Germinal center (tissue), 1 donor: ENCODE measurements at places on chromosomes 6 and 20.

GRCh38 chr6:51027283-51028065 lies 208.8 kb downstream of the TFAP2B start:
- no peak for DNase-seq

DNA sequence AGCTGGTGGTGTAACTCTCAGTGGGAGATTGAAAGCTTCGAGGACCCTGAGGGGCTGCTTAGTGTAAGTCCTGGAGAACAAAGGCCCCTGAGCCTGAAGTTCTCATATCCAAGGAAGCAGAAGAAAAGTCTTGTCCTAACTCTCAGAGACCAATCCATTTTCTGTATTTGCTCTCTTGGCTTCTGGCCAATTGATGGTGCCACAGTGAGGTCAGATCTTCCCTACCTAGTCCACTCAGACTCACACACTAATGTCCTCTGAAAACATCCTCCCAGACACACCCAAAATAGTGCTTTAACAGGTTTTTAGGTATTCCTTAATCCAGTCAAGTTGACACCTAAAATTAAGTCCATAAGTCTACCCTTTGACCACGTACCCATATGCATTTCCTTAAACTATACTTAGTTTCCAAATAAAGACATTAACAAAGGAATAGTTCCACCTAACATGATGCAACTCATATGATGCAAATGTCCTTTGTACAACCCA lies 29.4 kb downstream of the ZNF292 start:
- no peak for DNase-seq

GRCh38 chr6:36679043-36679833 lies 724 bp downstream of the CDKN1A start:
- DNase-seq, result no peak

DNA sequence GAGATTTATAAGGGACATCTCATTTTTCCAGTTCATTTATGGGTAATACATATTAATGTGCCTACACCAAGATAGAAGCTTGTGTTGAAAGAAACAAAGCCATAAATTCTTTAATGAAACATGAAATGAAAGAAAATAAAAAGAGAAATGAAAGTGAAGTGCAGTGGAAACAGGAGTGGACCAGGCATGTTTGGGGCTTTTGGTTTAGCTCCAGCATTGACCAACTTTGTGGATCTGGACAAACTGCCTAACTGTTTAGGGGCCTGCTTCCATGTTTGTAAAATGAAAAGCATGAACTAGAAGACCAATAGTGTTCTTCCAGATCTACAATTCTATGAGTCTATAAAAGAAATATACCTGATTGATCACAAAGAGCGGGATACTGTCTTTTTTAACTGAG lies 124.9 kb downstream of the GJA10 start:
- no peak for DNase-seq

DNA sequence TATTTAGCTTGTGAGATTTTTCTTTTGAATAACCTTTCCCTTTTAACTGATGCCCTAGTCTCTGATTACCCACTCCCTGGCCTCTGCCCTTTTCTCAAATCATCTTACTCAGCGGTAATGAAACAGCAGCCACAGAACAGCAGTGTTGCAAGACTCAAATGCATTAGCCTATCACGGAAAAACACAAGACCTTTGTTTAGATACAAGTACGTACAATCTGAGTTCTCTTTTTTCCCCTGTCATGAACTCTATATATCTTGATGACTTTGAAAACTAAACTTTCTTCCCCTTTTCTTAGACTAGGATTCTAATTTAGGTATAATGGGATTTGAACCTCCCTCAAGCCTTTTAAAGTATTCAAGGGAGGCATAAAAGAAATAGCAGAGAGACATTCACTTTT lies 1034.9 kb downstream of the EYS start:
- no peak for DNase-seq

DNA sequence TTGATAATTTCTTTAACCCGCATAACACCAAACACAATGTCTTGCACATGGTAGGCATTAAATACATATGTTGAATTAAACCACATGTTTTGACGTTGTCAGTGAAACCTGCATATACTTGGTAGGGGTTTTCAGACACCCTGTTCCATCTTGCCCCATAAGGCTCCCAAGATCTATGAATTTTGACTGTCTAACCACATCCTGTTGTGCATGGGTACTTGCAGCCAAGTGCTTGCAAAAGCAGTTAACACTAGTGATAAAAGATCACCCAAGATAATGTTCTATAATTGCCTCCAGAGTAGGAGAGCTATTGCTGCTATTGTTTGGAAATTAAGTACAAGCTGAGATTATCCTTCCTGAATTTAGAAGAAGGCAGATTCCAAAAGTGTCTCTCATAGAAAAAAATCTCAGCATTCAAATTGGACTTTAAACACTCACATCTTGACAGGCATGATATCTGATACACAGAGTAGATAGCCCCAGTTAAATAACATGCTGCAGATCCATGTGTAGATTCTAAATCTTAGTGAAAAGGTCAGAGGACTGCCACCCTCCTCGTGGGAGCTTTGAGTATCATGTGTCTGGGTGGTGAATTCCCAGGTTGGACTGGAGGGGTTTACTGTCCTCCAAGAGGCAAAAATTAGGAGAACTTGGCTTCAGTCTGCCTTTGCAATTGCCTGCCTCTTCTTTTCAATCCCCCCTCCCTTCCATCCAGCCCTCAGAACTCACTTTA lies 25.8 kb upstream of the CCN6 start:
- DNase-seq, result no peak

DNA sequence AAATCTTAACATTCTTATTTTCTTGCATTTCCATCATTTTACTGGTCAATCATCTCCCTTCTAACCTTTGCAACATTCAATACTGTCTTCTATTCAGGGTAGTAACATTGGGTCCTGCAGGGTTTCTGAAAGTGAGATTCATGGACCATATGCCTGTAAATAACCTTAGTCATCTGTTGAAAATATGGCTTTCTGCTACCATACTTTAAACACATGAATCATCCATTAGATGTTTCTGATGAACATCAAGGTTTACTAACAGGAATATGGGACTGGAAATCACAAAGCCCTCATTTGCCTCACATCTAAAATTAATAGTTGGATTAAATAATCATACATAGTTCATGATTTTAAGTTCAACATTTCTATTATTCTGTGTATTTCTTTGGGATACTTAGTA lies 475.9 kb upstream of the MARCKS start:
- DNase-seq, result no peak

- no peak for DNase-seq
Observed at GRCh38 chr6:71049198-71049770, 92.4 kb upstream of the B3GAT2 start.

GRCh38 chr20:4082406-4083097 lies 67.2 kb upstream of the RNF24 start:
- no peak for DNase-seq

DNA sequence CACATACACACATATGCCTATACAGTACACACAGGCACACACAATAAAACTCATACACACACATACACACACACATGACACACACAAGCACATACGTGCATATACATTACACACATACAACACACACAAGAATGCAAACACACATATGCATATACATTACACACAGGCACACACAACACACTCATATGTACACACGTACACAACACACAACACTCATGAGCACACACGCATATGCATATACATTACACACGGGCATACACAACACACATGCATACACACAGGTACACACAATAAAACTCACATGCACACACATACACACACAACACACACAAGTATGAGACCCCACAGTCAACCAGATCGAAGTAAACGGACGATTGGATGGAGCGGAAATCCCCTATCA lies 238.2 kb downstream of the ERMARD start:
- DNase-seq, result no peak

DNA sequence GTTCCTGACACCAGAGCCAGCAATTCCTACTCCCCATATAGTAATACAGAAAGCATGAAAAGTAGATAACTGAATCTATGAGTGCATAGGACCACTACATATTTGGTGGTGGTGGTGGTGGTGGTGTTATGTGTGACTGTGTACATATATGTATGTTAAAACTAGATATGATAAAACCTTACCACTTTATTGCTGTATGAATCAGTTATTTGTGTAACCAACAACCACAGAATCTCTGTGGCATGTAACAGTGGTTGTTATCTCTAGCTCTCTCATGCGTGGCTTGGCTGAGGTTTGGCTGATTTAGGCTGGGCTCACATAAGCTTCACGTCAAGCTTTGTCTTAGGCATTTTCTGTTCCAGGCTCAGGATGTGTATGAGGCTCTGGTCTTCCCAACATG lies 55.7 kb downstream of the PLCB1 start:
- no peak for DNase-seq

DNA sequence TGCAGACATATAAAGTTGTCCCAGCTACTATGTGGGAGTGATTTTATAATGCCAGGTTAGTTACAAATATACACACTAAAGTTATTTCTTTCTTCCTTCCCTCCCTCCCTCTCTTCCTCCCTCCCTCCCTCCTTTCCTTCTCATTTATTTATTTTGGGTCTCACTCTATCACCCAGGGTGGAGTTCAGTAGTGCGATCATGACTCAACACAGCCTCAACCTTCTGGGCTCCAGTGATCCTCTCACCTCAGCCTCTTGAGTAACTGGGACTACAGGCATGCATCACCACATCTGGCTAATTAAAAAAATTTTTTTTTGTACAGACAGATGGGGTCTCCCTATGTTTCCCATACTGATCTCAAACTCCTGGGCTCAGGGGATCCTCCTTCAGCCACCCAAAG lies 59.2 kb downstream of the PHF20 start:
- no peak for DNase-seq
